Calu3 (cell line): ENCODE measurements at places on chromosomes 5 and 9.
A peak's percentile ranks its signal among the peaks of the same experiment; 100 is the strongest.

DNA sequence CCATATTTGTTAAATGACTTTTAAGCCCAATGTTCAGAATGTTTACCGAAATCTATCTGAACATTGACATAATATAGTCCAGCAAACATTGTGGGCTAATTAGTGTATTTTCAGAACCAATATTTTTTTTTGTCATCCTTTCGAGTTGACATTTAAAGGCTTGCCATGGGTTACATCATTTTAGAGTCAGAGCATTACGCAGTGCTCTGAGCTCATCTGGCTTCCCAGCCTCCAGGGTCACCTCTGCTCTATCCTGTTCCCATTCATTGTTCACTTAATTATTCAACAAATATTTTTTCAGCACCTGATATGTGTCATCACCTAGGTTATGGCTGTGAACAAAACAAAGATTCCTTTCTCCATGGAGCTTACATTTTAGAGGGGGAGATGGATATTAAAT, 80.2 kb downstream of the SREK1 start:
- DNase-seq: no peak

GRCh38 chr9:100351508-100351907, 1.2 kb downstream of the TEX10 start:
- no peak for DNase-seq

GRCh38 chr5:120516805-120517204, 52.7 kb downstream of the PRR16 start:
- DNase-seq: no peak

GRCh38 chr5:119930490-119930889, 301.1 kb downstream of the FAM170A start:
- no peak for DNase-seq

DNA sequence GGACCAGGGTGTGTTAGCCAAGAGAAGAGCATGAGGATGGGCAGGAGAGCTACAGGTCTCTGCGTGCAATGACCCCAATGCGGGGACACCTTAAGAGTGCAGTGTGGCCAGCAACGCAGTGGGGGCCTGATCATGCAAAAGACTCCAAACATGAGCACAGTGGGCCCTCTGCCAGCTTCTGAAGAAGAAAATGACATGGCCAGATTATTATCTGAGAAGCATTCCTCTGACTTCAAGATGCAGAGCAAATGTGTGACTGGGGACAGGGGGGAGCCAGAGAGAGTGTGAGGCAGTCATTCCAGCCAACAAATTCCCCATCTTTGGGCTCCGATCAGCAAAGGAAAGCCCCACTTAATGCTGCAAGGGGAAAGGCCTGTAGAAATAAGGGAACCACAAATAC, 229.4 kb downstream of the CDK5RAP2 start:
- DNase-seq: no peak

GRCh38 chr5:155844542-155844941, 482.4 kb upstream of the SGCD start:
- DNase-seq: no peak

DNA sequence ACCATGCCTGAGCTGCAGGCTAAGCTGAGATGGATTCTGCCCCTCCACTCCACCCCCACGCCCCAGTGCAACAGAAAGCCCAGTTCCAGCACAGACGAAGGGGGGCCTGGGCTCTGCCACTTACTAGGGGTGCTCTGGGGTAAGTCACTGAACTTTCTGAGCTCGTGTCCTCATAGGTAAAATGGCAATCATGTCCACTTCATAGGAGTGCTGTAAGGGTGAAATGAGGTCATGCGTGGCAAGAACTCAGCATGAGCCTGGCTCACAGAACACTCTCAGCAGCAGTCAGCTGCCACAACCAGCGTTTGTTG, 8.4 kb upstream of the PSD2 start:
- no peak for DNase-seq

DNA sequence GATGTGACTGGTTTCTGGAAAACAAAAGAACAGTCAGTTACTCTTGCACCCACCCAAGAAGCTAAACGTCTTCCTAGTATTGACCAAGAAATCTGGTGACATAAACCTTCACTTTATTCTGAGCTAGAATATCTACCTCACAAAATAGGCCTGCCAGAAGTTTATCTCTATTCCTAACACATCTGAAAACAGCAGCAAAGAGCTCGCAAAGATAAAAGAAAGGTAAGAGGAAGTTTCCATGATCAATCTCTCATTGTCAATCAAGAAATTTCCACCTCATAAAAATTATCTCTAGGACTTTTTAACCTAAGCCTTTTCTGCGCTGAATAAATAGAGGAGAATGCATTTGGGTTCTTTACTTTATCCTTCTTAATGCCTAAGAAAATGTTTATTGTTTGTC, 17.3 kb upstream of the ZNF474 start:
- no peak for DNase-seq

DNA sequence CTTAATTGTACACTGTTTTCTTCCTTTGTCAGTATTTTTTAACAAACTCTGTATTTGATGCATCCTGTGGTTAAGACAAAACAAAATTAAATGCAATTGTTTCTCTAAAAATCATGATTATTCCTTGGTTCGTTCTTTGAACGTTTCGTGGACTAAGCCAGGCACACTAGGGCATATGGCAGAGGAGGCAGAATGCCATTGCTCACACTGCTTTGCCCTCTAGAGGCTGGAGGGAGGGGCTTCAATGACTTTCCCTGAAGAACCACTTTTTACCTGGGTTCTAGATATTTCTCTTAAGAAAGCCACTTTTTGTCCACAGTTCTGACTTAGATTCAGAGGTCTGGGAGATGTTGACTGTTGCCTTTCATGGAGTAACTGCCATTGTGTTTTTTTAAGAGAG, 236.2 kb upstream of the ADAMTSL1 start:
- no peak for DNase-seq

GRCh38 chr9:129021091-129021490, 7.0 kb downstream of the SH3GLB2 start:
- DNase-seq: no peak

- DNase-seq: no peak
Observed at GRCh38 chr5:109256486-109256885, 153.3 kb downstream of the PJA2 start.

- DNase-seq: no peak
Observed at GRCh38 chr9:119095072-119095471, 274.2 kb downstream of the BRINP1 start.

DNA sequence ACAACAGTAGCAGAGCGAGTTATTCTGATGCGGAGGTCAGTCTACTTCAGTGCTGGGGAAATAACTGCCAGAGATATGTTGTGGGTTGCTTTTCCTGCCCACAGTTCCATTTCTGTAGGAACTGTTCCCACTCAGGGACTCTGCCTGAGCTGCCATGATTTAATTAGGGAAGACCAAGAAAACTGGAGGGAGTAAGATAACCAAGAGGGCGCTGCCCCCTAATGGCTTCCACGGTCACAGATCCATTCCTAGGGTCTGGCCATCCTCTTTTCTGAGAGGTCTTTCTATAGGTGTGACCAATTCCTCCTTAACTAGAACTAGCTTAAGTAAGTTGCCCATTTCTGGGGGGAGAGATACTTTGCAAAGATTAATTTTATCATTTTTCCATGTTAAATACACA, 125.9 kb downstream of the APBA1 start:
- peak; percentile 46 for DNase-seq

- DNase-seq: no peak
Observed at GRCh38 chr9:93578844-93579243, 2.5 kb downstream of the PHF2 start.

DNA sequence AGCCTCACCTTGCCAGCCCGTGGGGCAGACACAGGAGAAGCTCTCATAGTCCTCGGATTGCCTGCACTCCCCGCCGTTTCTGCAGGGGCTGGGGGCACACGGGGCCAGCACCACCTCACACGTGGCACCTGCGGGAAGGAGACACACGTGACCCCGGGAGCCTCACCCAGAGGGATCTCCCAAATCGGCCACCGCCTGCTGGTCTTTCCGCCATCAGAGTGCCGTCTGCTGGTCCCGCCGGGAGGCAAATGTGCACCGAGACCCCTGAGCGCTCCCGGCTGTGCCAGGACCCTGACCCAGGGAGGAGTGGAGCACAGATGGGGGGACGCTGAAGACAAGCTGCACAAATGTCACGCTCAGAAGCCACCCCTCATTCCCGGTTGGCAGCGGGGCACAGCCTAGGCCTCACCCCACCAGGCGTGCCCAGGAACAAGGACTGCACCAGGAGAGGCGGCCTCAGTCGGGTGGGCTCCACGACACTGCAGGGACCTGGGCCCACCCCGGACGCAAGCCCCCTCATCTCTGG, 28.4 kb upstream of the SEC16A start:
- no peak for DNase-seq

DNA sequence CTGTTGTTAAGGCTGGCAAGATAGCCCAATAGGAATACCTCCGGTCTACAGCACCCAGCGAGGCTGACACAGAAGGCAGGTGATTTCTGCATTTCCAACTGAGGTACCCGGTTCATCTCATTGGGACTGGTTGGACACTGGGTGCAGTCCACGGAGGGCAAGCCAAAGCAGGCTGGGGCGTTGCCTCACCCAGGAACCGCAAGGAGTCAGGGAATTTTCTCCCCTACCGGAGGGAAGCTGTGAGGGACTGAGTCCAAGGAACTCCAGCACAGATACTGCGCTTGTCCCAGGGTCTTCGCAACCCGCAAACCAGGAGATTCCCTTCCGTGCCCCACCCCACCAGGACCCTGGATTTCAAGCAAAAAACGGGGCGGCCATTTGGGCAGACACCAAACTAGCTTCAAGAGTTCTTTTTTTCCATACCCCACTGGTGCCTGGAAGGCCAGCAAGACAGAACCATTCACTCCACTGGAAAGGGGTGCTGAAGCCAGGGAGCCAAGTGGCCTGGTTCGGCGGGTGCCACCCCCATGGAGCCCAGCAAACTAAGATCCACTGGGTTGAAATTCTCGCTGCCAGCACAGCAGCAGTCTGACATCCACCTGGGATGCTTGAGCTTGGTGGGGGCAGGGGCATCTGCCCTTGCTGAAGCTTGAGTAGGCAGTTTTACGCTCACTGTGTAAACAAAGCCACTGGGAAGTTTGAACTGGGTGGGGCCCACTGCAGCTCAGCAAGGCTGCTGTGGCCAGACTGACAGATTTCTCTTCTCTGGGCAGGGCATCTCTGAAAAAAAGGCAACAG, 647.2 kb downstream of the BNC2 start:
- peak; percentile 29 for DNase-seq

GRCh38 chr5:149839761-149840160, 104.8 kb downstream of the PDE6A start:
- no peak for DNase-seq

DNA sequence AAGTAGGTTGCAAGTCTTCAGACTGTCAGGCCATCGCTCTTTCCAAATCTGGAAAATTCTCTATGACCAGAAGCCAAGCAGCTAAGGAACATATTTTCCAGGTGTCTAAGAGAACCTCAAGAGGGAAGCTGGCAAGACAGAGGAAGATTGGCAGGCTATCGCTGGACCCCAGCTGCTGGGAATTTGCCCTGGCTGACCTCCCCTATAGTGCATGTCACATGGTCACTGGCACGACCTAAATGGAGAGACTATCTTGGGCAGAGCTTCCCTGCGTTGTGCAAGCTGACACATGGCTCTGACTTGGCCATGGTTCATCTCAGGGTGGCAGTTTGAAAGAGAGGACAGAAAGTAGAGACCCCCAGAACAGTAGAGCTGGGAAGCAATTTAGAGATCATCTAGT, 104.9 kb upstream of the ZNF618 start:
- DNase-seq: no peak

DNA sequence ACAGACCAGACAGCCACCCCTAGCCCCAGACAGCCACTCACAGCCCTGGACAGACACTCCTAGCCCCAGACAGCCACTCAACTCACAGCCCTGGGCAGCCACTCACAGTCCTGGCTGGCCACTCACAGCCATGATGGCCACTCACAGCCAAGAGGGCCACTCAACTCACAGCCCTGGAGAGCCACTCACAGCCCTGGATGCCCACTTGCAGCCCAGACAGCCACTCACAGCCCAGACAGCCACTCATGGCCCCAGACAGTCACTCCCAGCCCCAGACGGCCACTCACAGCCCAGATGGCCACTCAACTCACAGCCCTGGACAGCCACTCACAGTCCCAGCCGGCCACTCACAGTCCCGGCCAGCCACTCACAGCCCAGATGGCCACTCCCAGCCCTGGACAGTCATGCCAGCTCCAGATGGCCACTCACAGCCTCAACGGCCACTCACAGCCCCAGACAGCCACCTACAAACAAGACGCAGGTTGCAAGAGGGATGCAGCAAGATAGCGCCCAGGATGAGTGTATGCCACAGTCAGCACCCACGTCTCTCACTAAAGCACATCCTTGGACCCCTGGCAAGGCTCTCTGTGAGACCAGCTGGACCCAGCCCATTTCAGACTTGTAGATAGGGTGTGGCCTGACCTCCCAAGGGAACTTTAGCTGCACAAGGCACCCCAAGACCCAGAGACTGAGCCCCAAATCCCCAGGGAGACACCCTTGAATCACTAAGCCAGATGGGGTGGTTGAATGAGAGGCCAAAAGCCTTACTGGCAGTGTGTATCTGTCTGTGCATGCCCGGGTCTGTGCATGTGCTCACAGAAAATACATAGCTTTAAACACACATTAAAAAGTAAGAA, 22.4 kb downstream of the ZDHHC11B start:
- DNase-seq: no peak
